ENCODE measurements at places on chromosomes 1 and 21.

DNA sequence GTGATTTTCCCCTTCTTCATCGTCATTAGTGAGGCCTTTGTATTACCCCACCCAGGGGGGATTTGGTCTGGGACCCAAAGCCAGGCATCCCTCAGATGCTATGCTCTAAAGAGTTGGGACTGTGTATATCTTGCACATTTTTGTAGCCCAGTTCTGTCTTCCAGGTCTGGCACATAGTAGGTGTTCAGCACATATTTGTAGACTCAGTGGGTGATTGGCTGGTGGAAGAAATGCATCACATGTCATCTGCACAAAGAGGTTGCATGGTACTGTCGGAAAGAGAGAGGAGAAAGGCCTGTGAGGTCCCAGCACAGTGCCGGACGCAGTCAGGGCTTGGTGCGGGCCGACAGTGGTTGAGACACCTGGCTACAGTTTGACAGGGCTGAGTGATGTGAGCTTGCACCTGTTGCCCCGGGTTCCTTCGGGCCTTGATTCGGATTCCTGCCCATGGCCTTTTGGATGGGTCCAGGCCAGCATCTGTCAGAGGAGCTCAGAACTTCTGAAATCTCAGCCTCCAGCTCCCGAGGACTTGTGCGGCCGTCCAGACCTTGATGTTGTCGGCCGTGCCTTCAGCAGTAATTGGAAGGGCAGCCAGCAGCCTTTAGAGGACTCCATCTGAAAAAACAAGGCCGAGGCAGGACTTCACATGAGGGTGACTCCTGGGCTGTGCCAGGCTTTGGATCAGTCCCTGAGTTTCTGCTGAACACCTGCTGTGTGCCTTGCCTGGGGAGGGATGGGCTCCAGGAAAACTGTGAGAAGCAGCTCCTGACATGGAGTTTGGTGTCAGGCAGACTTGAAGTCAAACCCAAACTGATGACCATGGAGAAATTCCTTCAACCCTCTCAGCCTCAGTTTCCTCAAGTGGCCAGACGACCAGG lies 40.9 kb upstream of the PADI1 start:
- no peak for DNase-seq

DNA sequence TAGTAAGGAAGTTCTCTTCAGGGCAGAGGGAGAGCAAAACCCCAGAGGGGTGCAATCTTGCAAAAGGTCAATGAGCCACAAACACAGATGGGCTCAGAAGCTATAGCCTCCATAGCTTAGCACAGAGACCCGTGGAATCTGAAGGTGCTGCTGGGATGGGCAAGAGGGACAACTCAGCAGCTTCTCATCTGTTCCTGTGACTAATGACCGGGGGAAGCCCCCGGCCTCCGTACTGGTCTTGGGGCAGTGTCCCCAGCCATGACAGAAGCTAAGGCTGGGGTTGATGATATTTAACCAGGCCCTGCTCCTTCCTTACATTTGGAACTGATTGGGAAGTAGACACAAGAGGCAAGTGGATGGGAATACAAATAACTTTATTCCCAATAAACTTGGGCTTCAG lies 19.1 kb downstream of the EXOC8 start:
- DNase-seq = no peak

GRCh38 chr1:19771350-19771749 lies 28.4 kb downstream of the TMCO4 start:
- no peak for DNase-seq

- DNase-seq = no peak
These were observed 735 bp upstream of the BRINP3 start for GRCh38 chr1:190478149-190479049.

GRCh38 chr1:33654267-33654834 lies 181.9 kb downstream of the ZSCAN20 start:
- DNase-seq = no peak

DNA sequence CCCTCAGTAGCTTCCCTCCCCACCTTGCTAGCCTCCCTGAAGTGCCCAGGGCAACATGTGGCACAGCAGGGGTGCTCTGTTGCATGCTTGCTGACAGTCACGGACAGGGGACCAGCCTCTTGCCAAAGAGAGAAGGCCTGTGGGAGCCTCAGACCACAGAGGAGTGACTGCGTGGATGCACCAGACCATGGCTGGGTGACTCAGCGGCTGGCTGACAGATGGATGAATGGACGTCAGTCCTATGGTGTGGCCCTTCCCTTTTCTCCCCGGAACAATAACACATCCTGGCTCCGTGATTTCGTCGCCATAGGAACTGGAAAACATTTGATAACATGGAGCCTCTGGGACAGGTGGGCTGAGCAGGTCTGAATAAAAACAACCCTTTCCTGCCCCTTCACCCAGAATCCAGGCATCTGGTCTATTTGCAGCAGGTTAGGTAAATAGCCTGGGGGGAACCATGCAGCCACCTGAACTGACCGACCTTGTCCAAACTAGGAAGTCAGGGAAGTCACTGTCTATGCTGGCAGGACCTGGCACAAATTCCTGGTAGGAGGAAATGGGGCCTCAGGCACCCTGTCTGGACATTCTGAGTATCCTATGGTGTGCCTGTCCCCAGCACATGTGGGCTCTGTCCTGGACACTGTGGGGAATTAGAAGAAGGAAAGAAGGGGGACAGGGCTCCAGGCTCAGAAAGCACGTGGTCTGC lies 53.3 kb downstream of the NENF start:
- no peak for DNase-seq

GRCh38 chr21:38277501-38278131 lies 20.8 kb downstream of the KCNJ15 start:
- no peak for DNase-seq

- DNase-seq = no peak
These were observed 88.7 kb upstream of the IFFO2 start for GRCh38 chr1:19044975-19045831.

- no peak for DNase-seq
These were observed 167.3 kb downstream of the FASLG start for GRCh38 chr1:172826096-172826741.

GRCh38 chr21:45458281-45459170 lies 53.6 kb downstream of the COL18A1 start:
- no peak for DNase-seq

GRCh38 chr1:32215629-32216480 lies 6.3 kb downstream of the TMEM234 start:
- DNase-seq = peak; percentile 43

GRCh38 chr1:231423648-231424047 lies 1.6 kb upstream of the EGLN1 start:
- DNase-seq = no peak

- no peak for DNase-seq
These were observed 23.0 kb downstream of the SLAMF1 start for GRCh38 chr1:160623862-160624261.

GRCh38 chr1:208988811-208989222 lies 594.7 kb upstream of the CAMK1G start:
- DNase-seq = no peak

DNA sequence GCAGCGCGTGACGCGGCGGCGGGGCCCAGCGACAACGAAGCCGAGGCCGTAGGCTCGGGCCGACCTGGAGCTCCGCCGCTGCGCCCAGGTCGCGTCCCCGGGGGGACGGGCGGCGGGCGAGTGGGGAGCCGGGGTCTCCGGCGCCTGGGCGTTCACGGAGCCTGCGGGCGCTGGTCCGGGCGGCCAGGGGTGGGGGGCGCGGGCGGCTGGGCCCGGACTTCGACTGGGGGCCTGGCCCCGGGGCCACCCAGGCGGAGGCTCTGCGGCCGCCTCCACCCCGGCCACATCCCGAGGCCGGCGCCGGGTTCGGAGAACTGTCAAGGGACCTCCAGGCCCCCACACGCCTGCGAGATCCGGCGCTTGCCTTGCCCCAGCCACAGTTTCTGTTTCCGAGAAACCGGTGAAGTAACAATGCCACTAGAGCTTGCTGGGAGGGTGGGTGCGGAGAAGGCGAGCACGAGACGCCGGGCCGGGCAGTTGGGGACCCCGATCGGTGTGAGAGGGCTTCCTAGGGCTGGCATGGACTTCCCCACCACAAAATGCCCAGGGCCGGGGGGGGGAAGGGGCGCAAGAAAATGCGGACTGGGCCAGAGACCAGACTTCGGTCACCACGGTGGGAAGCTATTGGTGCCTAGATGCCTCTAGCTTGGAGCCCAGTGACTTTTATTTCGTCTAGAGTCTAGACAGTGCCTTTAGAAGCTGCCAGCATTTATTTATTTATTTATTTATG lies 501 bp downstream of the FBXO6 start:
- peak; percentile 32 for DNase-seq

DNA sequence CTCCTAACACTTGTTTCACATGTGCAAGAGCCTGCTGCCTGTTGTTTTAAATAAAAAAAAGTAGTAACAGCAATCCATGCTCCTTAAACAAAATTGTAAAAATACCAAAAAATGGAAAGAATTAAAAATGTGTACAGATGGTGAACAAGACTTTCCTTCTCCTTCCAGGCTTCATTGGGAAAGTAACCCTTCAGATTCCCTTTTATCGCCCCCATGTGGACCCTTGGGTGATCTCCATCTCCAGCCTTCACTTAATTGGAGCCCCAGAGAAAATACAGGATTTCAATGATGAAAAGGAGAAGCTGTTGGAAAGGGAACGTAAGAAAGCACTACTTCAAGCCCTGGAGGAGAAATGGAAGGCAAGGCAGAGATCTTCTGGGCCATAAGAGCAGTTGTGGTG lies 14.2 kb downstream of the VPS13D start:
- DNase-seq = no peak

DNA sequence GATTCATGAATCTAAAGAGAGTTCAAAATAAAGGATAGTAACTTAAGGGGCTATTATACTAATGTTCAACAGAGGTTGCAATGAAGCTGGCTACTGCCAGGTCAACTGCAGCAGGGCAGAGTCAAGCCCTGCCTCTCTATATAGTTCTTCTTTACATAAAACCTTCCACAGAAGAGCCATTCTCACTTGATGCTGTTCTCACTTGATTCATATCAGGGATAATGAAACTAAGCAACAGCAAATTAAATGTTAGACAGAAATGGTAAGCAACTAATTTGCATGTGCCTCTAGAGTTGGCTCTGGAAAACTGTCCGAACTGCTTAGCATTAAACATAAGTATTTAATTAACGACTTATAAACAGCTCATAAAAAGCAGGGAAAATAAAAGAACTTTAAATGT lies 17.4 kb downstream of the CCSAP start:
- DNase-seq = no peak

GRCh38 chr1:159775716-159776115 lies 5.0 kb upstream of the DUSP23 start:
- no peak for DNase-seq

GRCh38 chr1:193141804-193142203 lies 20.0 kb downstream of the CDC73 start:
- no peak for DNase-seq

DNA sequence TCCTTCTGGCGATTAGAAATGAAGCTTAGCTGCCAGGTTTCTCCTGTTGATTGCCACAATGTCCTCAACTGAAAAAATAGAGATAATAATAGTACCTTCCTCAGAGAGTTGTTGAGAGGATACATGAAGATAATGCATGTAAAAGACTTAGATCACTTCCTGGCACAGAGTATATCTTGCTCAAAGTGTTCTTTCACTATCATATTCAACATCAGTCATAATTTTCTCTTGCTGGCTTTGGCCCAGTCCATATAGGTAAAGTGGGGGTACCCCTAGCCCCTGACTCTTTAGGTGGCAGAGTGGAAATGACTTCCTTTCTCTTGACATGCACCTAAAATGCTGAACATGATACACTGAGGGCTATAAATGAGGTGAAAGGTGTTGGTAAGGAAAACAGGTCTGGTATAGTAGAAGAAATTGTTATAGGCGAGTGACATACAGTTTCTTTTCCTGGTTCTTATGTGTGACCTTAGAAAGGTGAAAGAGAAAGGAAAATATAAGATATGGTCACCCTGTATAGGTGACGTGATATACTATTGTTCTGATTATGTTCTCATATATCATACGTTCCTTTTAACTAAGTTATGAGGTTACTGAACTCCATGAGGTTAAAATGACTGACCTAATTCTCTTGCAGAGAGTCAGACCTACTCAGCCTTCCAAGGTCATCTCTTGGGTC lies 209.9 kb upstream of the DEPDC1 start:
- no peak for DNase-seq

DNA sequence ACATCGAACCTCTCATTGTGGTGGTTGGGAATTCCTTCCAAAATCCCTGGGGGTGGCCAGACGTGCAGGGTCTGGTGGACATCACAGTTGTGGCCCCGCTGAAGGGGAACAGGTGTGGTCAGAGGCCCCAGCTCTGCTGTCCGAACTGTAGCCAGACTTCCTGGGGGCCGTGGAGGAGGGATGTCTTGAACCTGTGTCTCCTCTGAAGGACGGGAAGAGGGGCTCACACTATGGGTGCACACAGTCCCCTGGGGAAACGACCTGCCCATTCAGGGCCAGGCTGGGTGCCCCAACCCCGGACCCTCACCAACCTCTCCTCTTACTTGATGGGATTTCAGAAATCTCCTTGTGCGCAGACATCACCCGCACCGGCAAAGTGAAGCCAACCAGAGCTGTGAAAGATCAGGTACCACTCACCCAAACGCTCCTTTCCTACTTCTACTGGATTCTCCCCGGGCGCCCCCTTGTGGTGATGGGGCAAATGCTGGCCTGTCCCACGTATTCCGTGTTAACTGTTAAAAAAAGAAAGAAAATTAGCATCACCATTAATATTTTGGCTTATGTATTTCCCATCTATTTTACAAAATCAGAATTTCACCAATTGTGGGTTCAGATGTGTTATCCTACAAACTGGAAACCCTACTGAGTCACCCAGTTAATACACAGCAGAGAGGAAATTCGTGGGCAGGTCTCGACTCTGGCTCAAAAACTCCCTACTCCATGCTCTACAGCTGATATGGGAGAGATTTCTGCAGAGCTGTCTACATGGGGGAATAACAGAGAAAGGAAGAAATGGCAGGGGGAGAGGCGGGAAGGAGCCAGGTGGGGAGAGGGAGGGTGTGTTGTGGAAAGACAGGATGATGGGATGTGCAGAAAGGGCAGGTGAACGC lies 28.1 kb downstream of the PADI4 start:
- peak; percentile 64 for DNase-seq

GRCh38 chr1:19811206-19811851 lies 3.8 kb downstream of the RNF186 start:
- peak; percentile 42 for DNase-seq

- DNase-seq = no peak
These were observed 40.8 kb upstream of the ACOT11 start for GRCh38 chr1:54507033-54507870.

DNA sequence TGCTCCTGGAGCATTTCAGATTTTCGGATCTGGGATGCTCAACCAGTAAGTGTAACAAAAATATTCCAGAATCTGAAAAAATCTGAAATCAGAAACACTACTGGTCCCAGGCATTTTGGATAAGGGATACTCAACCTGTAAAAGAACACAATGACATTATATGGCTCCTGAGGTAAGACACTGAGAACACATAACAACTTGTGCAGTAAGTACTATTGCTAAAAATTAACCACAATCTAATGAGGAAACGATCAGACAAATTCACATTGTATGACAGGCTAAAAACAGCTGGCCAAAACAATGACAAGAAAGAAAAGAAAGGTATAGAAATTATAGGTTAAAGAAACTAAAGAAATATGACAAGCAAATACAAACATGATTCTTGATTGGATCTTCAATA lies 54.9 kb downstream of the LTN1 start:
- DNase-seq = no peak

GRCh38 chr1:44632598-44632997 lies 41.7 kb downstream of the TMEM53 start:
- DNase-seq = no peak

GRCh38 chr1:176198413-176198812 lies 8.7 kb downstream of the COP1 start:
- no peak for DNase-seq

GRCh38 chr1:41874903-41875411 lies 43.8 kb downstream of the HIVEP3 start:
- no peak for DNase-seq

GRCh38 chr1:151828921-151829320 lies 2.7 kb downstream of the RORC start:
- DNase-seq = no peak

GRCh38 chr21:43699933-43700599 lies 18.9 kb upstream of the PDXK start:
- no peak for DNase-seq

Data from stimulated activated CD4-positive, alpha-beta T cell treated with anti-CD3 and anti-CD28 coated beads, Interleukin-12 subunit alpha, Interleukin-12 subunit beta, amount 100 ng/mL, for 48 hours (primary cell).